NCI-H2107 (cell line): ENCODE measurements at places on chromosomes 12 and 14.

GRCh38 chr12:40711121-40711520, 18.9 kb downstream of the CNTN1 start:
- DNase-seq, result no peak

- no peak for DNase-seq
Observed at GRCh38 chr12:41250748-41251147, 62.6 kb downstream of the PDZRN4 start.

GRCh38 chr12:13444076-13444475, 247.6 kb downstream of the EMP1 start:
- no peak for DNase-seq

DNA sequence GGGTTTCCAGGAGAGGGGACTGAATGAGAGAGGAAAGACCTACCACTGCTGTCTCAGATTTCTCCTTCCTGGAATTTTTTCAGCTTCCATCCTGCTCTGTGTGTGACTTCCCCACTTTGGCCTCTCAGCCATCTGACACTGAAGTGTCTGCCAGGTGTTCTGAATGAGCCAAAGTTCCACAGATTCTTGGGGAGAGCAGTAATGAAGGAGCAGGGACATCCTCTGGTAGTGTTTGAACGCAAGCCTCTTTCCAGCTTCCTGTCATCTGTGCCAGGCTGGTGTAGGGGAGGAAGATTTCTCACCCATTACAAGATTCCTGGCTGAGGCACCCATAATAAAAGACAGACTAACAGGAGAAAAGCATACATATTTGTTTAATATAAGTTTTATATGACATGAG, 141.7 kb upstream of the NRXN3 start:
- DNase-seq, result peak; percentile 24

GRCh38 chr12:58253663-58254062, 312.3 kb downstream of the ATP23 start:
- DNase-seq, result no peak

- no peak for DNase-seq
Observed at GRCh38 chr12:125492354-125493270, 427.4 kb downstream of the AACS start.

DNA sequence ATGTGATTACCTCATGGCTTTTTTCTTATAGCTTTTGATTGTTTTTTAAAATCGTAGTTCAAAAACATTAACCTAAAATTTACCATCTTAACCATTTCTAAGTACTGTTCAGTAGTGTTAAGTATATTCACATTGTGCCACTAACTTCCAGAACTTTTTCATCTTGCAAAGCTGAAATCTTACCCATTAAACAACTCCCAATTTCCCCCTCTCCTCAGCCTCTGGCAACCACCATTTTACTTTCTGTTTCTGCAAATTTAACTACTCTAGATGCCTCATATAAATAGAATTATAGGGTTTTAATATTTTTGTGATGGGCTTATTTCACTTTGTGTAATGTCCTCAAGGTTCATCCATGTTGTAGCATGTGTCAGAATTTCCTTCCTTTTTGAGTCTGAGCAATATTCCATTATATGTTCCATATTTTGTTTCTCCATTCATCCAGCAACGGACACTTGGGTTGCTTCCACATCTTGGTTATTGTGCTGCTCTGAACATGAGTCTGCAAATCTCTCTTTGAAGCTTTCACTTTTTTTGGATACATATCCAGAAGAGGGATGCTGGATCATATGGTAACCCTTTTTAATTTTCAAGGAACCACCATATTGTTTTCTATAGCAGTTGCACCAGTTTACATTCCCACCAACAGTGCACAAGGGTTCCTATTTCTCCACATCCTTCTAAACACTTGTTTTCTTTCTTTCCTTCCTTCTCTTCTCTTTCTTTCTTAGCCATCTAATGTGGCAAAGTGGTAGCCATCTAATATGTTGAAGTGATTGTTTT, 5.0 kb downstream of the HIF1A start:
- DNase-seq, result no peak

DNA sequence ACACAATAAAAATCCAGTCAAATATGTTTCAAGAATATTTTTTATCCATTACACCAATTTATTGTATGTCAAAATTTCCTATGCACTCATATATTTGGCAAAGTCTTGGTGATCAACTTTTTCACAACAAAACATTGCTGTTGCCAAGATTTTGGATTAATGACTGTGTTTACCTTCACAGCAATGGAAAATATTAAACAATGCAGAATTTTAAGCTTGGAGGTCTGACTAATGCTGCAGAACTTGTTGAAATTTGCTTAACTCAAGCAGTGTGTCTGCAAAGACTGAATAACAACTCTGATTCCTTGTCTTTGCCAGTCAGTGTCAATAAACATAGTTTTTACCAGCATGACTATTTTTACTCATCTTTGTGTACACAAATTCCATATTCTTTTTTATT, 336.4 kb downstream of the CCER1 start:
- DNase-seq, result no peak
